Activated naive CD8-positive, alpha-beta T cell treated with anti-CD3 and anti-CD28 coated beads, Interleukin-2, amount 10 ng/mL, durations not matched to agents 7 days and 5 days (primary cell): ENCODE measurements at places on chromosomes 6 and 20.

GRCh38 chr6:33254591-33254990 is 17.1 kb downstream of the VPS52 start:
- DNase-seq = no peak

DNA sequence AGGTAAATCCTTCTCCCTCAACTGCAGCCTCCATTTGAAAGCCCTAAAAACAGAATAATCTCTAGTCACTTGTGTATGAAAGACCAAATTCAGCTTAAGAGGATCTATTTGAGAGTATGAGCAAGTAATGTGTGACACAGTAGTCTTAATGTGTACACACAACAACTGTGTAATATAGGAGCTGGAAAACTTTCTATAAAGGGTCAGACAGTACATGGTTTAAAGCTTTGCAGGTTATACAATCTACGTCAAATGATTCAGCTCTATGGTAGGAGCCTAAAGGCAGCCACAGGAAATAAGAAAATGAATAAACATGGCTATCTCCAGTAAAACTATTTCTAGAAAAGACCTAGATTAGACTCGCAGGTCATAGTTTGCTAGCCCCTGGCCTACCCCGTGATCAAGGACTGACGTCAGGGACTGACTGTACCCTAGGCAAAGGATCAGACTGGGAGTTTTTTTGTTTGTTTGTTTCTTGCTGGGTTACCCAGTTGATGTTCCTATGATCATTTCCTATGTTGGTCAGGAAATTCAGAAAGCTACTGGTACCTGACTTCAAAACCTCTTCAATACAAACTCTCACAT is 39.7 kb downstream of the BTBD9 start:
- DNase-seq = no peak

GRCh38 chr20:3813848-3814581 is 6.3 kb upstream of the AP5S1 start:
- no peak for DNase-seq

- no peak for DNase-seq
Measured at GRCh38 chr6:14520536-14520935, 403.0 kb downstream of the CD83 start.

DNA sequence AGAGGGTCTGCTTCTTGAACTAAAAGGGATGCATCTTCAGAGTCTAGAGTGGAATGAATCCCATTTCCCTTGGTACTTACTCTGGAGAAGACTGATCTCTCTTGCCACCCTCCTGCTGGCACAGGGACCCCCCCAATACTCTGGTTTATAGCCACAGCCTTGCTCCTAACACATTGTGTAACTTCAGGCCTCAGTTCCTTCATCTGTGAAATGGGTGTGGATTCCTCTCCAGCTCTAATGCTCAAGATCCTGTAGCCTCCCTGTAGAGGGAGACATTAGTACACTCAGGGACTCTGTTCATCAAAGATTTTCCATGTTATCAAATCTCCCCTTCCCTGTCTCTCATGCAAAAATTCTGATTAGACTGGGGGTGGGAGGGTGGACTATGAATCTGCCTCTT is 315.7 kb upstream of the MOCS1 start:
- no peak for DNase-seq

GRCh38 chr20:37276494-37277252 is 12.8 kb upstream of the MANBAL start:
- no peak for DNase-seq

DNA sequence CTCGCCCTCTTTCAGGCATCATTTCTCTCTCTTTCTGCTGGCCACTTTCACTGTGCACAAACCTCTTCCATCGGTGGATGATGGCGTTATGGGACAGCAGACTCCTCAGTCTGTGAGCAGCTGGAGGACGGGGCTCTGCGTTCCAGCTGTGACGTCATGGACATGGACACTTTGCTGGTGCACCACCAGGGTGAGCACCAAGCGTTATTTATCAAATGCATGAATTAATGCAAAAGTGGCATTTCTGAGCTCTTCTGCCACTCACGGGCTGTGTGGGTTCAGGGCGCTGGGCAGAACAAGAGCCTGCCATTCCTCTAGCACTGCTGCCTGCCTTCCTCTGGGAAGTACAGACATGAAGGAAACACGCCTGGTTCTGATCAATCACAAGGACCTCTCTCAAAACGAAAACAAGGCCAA is 82.9 kb upstream of the MPC1 start:
- DNase-seq = no peak

GRCh38 chr20:14445310-14445709 is 107.9 kb upstream of the FLRT3 start:
- no peak for DNase-seq

DNA sequence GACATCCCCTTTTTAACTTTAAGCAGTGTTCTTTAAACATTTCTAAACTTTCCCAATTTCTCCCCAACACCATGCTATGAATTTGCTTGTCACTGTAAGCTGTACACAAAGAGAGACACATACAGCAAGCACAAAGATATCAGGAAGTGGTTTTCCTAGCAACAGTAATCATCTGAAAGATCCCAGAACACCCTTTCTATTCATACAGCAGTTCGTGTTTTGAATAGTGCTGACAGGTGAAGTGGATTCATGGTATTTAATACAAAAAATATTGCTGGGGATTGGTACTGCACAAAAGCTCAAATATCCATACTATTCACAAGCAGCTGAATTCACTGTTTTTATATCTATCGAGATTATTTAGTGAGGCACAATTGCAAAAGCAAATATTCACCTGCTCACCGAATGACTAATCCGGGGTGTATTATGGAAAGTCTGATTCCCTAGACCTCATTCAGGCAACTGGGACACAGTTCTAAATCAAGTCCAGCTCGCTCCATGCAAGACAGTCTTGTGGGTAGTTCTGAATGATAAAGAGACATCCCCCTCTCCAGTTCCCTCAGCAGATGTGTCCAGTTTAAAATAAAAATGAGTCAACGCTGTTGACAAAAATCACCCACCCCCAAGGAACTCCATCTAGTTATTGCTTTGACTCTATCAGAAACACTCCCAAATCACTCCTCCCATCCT is 107.1 kb upstream of the TSHZ2 start:
- DNase-seq = no peak

- no peak for DNase-seq
Measured at GRCh38 chr6:111720931-111721496, 115.3 kb upstream of the TRAF3IP2 start.

GRCh38 chr6:157688960-157689599 is 134.0 kb upstream of the SNX9 start:
- no peak for DNase-seq

DNA sequence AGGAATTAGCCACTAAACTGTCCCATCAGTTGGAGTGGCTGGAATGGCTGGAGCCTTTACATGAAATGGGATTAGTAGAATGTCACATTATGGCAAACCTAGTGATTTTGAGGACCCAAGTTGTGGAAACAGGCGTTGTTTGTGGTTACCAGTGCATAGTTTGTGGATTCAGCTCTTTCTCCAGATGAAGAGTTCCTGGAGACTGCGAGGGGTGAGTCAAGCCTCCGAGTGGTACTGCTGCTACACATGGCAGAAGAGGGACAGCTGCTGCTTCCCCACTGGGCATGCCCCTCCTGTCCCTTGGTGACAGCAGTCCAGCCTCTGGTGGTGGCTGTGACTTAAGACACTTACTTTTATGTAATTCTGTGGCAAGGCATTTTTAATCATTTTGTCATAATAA is 94.2 kb upstream of the SCP2D1 start:
- no peak for DNase-seq

DNA sequence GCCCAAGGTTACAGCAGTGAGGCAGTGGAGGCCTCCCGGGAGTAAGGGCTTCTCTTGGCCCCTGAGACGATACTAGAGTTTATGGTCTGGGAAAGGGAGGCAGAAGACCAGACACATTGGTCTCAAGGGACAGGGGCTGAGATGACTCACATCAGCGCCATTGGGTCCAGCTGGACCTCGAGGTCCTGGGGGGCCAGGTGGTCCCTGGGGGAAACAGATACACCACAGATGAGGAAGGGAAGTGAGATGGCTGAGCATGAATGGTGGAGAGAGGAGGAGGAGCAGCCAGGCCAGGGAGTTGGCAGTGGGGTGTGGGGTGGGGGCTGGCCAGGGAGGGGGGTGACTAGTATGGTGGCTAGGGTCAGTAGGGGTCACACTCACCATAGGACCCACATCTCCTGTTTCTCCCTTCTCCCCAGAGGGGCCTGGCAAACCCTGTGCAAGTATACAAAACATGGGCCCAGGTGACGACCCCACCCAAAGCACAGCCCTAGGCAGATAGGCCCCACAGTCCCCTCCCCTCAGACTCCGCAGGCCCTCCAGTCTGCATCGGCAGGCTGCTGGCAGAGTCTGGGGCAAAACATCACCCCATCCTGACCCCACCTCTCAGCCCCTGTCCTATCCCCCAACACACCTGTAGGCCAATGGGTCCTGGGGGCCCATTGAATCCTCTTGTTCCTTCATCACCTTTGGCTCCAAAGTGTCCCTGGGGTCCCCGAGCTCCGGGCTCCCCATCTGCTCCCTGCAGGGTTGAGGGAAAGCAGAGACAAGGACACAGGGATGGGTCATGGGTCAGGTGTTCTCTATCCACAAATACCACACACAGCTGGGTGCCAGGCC is 21.9 kb downstream of the COL11A2 start:
- no peak for DNase-seq
